ENCODE measurements at places on chromosomes 12 and 14. TPM values are rescaled to one million over a fixed set of nuclear protein-coding genes. Genes with fewer than 3 reads are reported as not detected.

The SLC6A13 gene
- total RNA-seq = not detected

The FBXW8 gene
- 8.7 TPM for total RNA-seq

The CFAP54 gene
- 0.86 TPM for total RNA-seq

The B3GNT4 gene
- total RNA-seq = 0.16 TPM

The SMIM41 gene
- total RNA-seq = 2.0 TPM

The KRT74 gene
- total RNA-seq = not detected

The FSCB gene
- not detected for total RNA-seq

The CD69 gene
- not detected for total RNA-seq

The PAN2 gene
- 27.2 TPM for total RNA-seq

The KDM5A gene
- 44.8 TPM for total RNA-seq

The CCNK gene
- 17.0 TPM for total RNA-seq

The SLC24A4 gene
- total RNA-seq = not detected

The BHLHE41 gene
- total RNA-seq = 2.0 TPM

The MARK3 gene
- total RNA-seq = 78.0 TPM

The MYH6 gene
- total RNA-seq = not detected

The CABP1 gene
- total RNA-seq = 0.17 TPM

The RBP5 gene
- total RNA-seq = not detected

The HOXC13 gene
- total RNA-seq = not detected

The CDCA4 gene
- total RNA-seq = 7.3 TPM

The TEX52 gene
- not detected for total RNA-seq

The CEP170B gene
- total RNA-seq = 7.1 TPM

The YAF2 gene
- 5.8 TPM for total RNA-seq

The GSG1 gene
- total RNA-seq = not detected

The TOMM20L gene
- not detected for total RNA-seq

The KCNJ8 gene
- 5.5 TPM for total RNA-seq

The DIO2 gene
- total RNA-seq = 11.5 TPM

The SYNE3 gene
- total RNA-seq = 27.7 TPM

The CEP83 gene
- 4.6 TPM for total RNA-seq

The RNASE7 gene
- total RNA-seq = not detected

The RBMS2 gene
- total RNA-seq = 9.3 TPM

The KRT3 gene
- not detected for total RNA-seq

The IKZF4 gene
- 1.4 TPM for total RNA-seq

The CLEC2A gene
- not detected for total RNA-seq

The KRT2 gene
- not detected for total RNA-seq

The ANKRD13A gene
- total RNA-seq = 57.4 TPM

The KERA gene
- not detected for total RNA-seq

The ENO2 gene
- 19.9 TPM for total RNA-seq

The DTX1 gene
- total RNA-seq = 0.09 TPM

The PMCH gene
- total RNA-seq = 0.16 TPM

The SLC17A8 gene
- total RNA-seq = 0.16 TPM

The TMEM106C gene
- 63.4 TPM for total RNA-seq

The MGP gene
- total RNA-seq = 6.7 TPM

The EXOC5 gene
- total RNA-seq = 21.4 TPM

The FERMT2 gene
- 65.1 TPM for total RNA-seq

The POTEM gene
- not detected for total RNA-seq

The TSHR gene
- total RNA-seq = not detected

The PTHLH gene
- total RNA-seq = 0.47 TPM

The EIF2S3B gene
- 0.34 TPM for total RNA-seq

The MFAP5 gene
- 17.5 TPM for total RNA-seq

The MIP gene
- total RNA-seq = not detected

The IFNG-AS1 gene
- under 0.01 TPM for total RNA-seq

The PRKD1 gene
- total RNA-seq = 8.4 TPM

The CKB gene
- total RNA-seq = 79.3 TPM

The TAS2R7 gene
- total RNA-seq = not detected

The SERPINA3 gene
- 0.32 TPM for total RNA-seq

The OTUB2 gene
- 1.6 TPM for total RNA-seq

The NTF3 gene
- total RNA-seq = not detected

The CMKLR1 gene
- total RNA-seq = not detected

Measured in bronchial smooth muscle cell (primary cell).